ENCODE measurements at places on chromosomes 16 and 17.

- no peak for DNase-seq
Observed at GRCh38 chr17:38867968-38868816, 1.7 kb upstream of the LASP1 start.

GRCh38 chr16:86959091-86959651 is 358.0 kb downstream of the C16orf95 start:
- no peak for DNase-seq

GRCh38 chr16:31486045-31486444 is 3.1 kb downstream of the SLC5A2 start:
- DNase-seq, result no peak

DNA sequence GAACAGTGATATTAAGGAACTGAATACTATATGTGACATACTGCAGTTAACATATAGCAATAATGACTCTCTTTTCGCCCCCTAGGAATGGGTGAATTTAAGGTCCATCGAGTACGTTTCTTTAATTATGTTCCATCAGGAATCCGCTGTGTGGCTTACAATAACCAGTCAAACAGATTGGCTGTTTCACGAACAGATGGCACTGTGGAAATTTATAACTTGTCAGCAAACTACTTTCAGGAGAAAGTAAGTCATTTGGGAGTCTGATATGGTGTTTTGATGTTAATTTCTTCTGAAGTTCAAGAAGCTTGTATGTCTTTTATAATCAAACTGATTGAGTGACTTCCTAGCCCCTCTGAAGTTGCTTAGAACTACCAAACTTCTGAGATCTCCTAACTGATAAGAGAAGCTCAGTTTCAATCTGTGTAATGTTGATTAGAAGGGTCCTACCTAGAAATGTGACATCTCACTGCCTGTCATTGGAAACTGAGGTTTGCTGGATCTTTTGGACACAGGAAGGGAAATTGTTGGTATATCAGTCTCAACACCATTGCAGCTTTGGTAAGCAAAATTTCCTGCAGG is 1.0 kb downstream of the UTP4 start:
- DNase-seq, result no peak

Data from esophagus squamous epithelium (tissue), 5 donors.